ENCODE measurements at places on chromosomes 2 and 18. TPM values are rescaled to one million over a fixed set of nuclear protein-coding genes. Genes with fewer than 3 reads are reported as not detected.

Gene DSG1
- total RNA-seq, result not detected

Gene UGT1A10
- total RNA-seq, result not detected

Gene VWA3B
- 2.5 TPM for total RNA-seq

Gene TGFA
- total RNA-seq, result 8.2 TPM

Gene FABP1
- total RNA-seq, result not detected

DNA sequence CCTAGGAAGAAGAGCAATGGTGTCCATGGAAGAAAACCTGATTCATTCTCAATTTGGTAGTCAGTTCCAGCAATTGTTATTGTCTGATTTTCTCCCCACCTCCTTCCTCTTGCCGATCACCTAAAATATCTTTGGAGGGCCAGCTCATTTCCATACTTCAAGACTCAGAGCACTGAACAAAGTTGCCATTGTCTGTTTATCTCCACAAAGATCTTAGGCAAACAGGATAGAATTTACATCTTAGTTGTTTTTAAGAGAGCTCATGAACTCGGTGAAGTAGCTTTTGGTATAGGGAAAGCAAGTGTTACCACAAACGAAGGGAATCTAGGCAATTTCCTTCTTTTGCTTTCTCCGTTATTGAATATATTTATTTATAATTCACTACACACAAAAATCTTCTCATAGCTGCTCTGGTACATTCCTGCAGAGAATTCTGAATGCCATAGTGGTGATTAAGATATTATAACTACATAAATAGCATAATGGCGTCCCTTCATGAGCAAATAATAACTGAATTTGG, 41.5 kb upstream of the CHST9 start:
- H3K4me1 ChIP-seq, result no peaks in the 10 kb centered on the region
- no peak overlapping the region for H3K4me3 ChIP-seq
- H3K36me3 ChIP-seq, result no peaks in the 10 kb centered on the region
- H3K27ac ChIP-seq, result peak overlapping the region; percentile 67

DNA sequence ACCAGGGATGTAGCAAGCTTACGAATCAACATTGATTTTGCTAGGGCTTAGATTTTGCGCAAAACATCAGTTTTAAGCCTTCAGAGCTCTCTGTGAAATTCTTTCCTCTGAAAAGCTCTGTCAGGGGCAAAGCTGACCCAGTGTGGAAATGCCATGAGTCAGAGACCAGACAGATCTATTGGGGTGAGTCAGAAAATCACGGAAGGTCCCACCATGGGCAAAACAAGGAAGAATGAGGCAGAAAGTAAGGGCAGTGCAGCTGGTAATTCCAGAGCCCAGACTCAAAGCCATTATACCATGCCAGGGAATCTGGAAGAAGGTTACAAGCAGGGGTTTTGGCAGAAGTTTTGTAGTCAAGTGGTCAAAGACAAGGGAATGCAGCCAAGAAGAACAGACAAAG, 256.6 kb upstream of the CTAGE1 start:
- no peak overlapping the region for H3K27ac ChIP-seq
- no peak overlapping the region for H3K4me3 ChIP-seq
- H3K36me3 ChIP-seq, result no peaks in the 10 kb centered on the region
- H3K4me1 ChIP-seq, result no peaks in the 10 kb centered on the region

GRCh38 chr2:150156415-150156814, 331.1 kb downstream of the RND3 start:
- H3K27ac ChIP-seq, result no peak overlapping the region
- no peak for DNase-seq
- H3K4me1 ChIP-seq, result no peaks in the 10 kb centered on the region
- no peaks in the 10 kb centered on the region for H3K27me3 ChIP-seq
- no peak overlapping the region for H3K4me3 ChIP-seq
- H3K36me3 ChIP-seq, result no peaks in the 10 kb centered on the region

GRCh38 chr2:191078165-191078867, 64.3 kb upstream of the STAT1 start:
- no peaks in the 10 kb centered on the region for H3K4me1 ChIP-seq
- H3K27me3 ChIP-seq, result no peaks in the 10 kb centered on the region
- H3K27ac ChIP-seq, result no peak overlapping the region

- no peak for DNase-seq
- H3K4me1 ChIP-seq, result no peaks in the 10 kb centered on the region
- H3K27me3 ChIP-seq, result no peaks in the 10 kb centered on the region
- no peak overlapping the region for H3K27ac ChIP-seq
- no peaks in the 10 kb centered on the region for H3K36me3 ChIP-seq
These were observed 31.2 kb upstream of the ITGAV start for GRCh38 chr2:186558512-186559276.

DNA sequence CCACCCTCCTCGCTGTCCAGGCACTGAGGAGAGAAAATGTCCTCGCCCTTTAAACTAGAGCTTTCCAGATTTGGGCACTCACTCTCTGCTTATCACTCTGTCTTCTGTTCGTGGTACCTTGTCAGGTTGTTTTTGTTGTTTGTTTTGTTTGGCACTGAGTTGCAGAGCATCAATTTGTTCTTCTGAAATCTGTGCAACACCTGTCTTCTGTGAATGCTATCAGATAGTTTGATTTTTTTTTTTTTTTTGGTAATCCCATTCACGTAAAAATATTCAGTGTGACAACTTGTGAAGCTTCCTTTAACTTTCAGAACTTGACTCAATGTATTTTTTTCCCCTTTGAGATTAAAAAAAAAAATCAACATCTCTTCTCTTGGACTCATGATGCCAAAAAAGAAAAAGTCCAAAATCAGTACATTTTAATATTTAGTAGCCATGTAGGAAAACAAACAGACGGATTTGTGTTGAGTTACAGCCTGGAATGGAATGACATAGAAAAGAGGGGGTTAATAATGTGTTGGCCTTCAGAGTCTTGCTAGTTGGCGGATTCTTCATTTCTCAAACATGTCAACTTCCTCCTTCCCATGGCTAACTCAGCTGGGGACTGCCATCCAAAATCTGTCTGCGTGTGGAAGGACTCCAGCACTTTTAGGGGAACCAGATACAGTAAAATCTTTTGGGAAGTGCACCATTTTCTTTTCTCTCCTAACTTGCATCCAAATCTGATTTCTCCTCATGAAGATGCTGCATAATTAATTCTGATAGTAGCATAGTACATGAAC, 1.6 kb downstream of the TMEM178A start:
- peak overlapping the region; percentile 71 for H3K4me3 ChIP-seq
- no peaks in the 10 kb centered on the region for H3K27me3 ChIP-seq
- DNase-seq, result no peak
- H3K36me3 ChIP-seq, result no peaks in the 10 kb centered on the region
- no peaks in the 10 kb centered on the region for H3K4me1 ChIP-seq

GRCh38 chr18:73986711-73987110, 160.9 kb downstream of the FBXO15 start:
- no peaks in the 10 kb centered on the region for H3K4me1 ChIP-seq
- H3K36me3 ChIP-seq, result no peaks in the 10 kb centered on the region
- no peak for DNase-seq
- H3K27me3 ChIP-seq, result no peaks in the 10 kb centered on the region
- H3K4me3 ChIP-seq, result no peak overlapping the region
- no peak overlapping the region for H3K27ac ChIP-seq

GRCh38 chr2:95343429-95344214, 46.5 kb downstream of the KCNIP3 start:
- no peak overlapping the region for H3K4me3 ChIP-seq
- no peak for DNase-seq

GRCh38 chr2:187877391-187877790, 323.2 kb upstream of the TFPI start:
- H3K4me3 ChIP-seq, result no peak overlapping the region
- H3K27ac ChIP-seq, result no peak overlapping the region
- peaks cover 8% of the 10 kb centered on the region for H3K4me1 ChIP-seq
- no peaks in the 10 kb centered on the region for H3K27me3 ChIP-seq
- no peaks in the 10 kb centered on the region for H3K36me3 ChIP-seq

- no peak overlapping the region for H3K27ac ChIP-seq
- H3K4me1 ChIP-seq, result no peaks in the 10 kb centered on the region
- H3K27me3 ChIP-seq, result no peaks in the 10 kb centered on the region
These were observed 44.9 kb downstream of the PTPN2 start for GRCh38 chr18:12839057-12839525.

- no peak overlapping the region for H3K4me3 ChIP-seq
- H3K4me1 ChIP-seq, result no peaks in the 10 kb centered on the region
- H3K36me3 ChIP-seq, result no peaks in the 10 kb centered on the region
These were observed 51.4 kb downstream of the KCNF1 start for GRCh38 chr2:10963155-10963554.

DNA sequence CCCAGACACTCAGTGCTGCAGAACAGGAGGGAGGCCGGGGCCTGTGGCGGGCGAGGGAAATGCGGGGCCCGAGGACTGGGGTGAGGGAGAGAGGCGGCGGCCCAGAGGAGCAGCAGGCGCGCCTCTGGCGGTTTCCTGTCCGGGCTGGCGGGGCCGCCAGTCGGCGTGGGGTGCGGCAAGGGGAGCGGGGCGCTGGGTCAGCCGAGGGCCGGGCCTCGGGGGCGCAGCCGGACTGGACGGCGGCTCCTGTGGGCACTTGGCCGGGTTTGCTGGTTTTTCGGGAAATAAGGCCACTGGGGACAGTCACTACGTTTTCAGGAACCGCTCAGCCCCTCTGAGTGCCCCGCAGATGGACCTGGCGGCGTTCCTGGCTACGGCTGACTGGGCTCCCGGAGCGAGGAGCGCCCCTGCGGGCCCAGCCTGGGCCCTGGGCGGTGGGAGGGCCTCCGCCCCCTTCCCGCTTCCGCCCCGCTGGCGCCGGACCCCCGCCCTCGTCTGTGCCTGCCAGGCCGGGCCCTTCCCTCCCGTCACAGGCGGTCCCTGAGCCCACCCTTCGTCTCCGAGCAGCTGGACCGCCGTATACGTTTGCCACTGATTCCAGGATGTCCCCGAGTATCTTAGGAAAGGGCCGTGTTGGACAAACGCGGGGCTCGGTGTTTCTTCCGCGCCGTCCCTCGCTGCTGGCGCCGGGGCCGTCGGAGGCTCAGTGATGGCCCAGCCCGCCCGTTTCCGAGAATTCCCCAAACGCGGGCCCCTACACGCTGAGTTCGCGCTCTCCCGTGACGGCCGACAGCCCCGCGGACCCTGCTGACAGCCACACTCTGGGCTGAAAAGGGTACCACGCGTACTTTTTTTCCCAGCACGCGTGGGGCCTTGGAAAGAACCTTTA, 84.6 kb downstream of the FAM210A start:
- H3K27ac ChIP-seq, result peak overlapping the region; percentile 10
- peak overlapping the region; percentile 25 for H3K4me3 ChIP-seq
- H3K36me3 ChIP-seq, result no peaks in the 10 kb centered on the region
- H3K4me1 ChIP-seq, result peaks cover 12% of the 10 kb centered on the region
- no peak for DNase-seq

DNA sequence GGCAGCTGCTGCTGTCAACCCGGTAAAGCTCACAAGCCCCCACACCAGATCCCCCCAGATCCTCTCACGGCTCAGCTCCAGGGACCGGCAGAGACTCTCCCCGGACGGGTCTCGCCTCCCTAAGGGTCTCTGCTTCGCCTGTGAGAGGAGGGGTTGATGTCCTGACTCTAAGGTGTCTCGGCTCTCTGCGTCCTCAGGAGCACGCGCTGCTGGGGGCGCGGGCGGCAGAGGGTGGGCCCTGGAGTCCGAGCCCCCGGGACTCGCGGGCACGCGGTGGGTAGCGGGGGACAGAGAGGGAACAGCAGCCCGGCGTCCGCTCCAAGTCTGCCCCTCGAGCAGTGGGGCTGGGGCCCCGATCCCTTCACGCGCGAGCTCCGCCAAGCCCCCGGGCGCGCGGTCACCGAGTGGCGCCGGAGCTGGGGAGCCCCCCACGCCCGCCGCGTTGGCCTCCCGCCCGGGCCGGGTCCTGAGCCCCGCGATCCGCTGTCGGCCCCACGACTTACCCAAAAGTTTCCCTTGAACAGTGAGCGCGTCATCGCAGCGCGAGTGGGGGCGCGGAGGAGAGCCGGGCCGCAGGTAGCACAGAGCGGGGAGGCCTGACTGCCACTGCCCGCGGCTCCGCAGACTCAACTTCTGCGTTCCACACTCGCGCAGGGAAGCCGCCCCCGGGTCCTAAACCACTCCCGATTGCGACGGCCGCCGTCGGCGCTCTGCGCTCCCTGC, at the start of gene PSTPIP2:
PSTPIP2 (minus strand) TSS at position 608 of the 723 bp plus-strand sequence; CDS start at position 536, 72 bp downstream.
- no peak within 1 kb of the TSS for H3K27ac ChIP-seq
- H3K4me1 ChIP-seq, result peaks cover 30% of the 10 kb centered on the region
- peak within 1 kb of the TSS; percentile 73 for H3K4me3 ChIP-seq

GRCh38 chr18:24725644-24726415, 265.4 kb downstream of the HRH4 start:
- no peaks in the 10 kb centered on the region for H3K4me1 ChIP-seq
- no peak overlapping the region for H3K27ac ChIP-seq
- H3K36me3 ChIP-seq, result no peaks in the 10 kb centered on the region

DNA sequence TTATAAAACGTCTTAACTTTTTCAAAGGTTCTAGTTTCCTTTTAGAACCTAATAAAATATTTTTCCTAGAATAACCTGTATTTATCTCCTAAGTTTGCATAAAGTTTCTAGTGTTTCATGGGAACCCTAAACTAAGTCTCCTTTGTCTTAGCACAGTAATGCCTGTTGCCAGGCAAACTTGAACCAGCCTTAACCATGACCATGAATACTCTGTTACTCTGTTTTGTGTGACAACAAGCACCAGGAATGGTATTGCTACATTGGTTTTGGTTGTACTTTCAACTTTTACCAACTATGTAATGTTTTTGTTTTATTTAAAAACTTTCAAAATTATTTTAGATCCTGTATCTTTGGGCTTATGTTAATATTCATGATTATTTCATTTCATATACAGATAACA, 137.6 kb downstream of the CERS6 start:
- H3K4me3 ChIP-seq, result no peak overlapping the region
- no peak overlapping the region for H3K27ac ChIP-seq
- no peak for DNase-seq
- no peaks in the 10 kb centered on the region for H3K4me1 ChIP-seq
- no peaks in the 10 kb centered on the region for H3K36me3 ChIP-seq
- H3K27me3 ChIP-seq, result no peaks in the 10 kb centered on the region

DNA sequence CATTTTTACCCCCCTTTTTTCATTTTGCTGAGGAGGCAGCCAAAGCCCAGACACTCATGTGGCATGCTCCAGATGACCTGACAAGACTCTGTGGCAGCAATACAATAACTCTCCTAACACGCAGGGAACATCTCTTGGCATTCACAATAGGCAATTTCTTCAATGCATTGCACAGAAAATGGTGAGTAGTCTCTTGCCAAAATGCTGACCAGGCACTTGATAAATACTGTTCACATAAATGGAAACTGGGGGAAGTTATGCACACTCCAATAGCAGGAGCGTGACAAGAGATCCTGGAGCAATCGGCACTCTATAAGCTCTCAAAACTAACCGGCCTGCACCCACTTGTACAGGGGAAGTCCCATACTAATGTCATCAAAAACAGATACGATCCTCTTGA, 66.3 kb downstream of the NBAS start:
- H3K4me1 ChIP-seq, result no peaks in the 10 kb centered on the region
- no peak for DNase-seq
- H3K36me3 ChIP-seq, result no peaks in the 10 kb centered on the region
- no peak overlapping the region for H3K4me3 ChIP-seq
- H3K27ac ChIP-seq, result no peak overlapping the region

All from tibial nerve (tissue), 4 donors.